ENCODE measurements at places on chromosomes 6 and 20.
A peak's percentile ranks its signal among the peaks of the same experiment; 100 is the strongest.

- peaks cover 13% of the 10 kb centered on the region for H3K4me1 ChIP-seq
- H3K4me3 ChIP-seq, result peak overlapping the region; percentile 17
- peaks cover 76% of the 10 kb centered on the region for H3K27me3 ChIP-seq
- no peaks in the 10 kb centered on the region for H3K36me3 ChIP-seq
- DNase-seq, result no peak
- H3K27ac ChIP-seq, result no peak overlapping the region
Measured at GRCh38 chr20:54172532-54172855, 1.3 kb downstream of the CYP24A1 start.

DNA sequence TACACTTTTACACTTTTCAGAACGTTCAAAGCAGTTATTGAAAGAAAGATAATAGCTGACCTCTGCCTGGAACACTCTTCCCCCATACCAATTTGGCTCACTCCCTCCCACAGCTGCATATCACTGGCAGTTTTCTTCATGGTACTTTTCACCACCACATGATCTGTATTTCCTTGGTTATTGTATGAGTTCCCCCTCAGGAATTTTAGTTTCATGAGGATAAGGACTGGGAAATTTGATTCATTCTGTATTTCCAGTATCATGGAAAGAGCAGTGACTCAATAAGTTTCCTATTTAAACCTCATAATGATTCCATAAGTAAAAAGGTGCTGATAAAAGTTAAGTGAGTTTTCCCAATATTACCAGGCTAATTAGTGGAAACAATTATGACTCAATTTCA is 16.0 kb downstream of the HTR1B start:
- H3K4me1 ChIP-seq, result no peaks in the 10 kb centered on the region
- H3K36me3 ChIP-seq, result no peaks in the 10 kb centered on the region
- H3K27ac ChIP-seq, result no peak overlapping the region
- H3K4me3 ChIP-seq, result no peak overlapping the region
- no peak for DNase-seq
- H3K27me3 ChIP-seq, result no peaks in the 10 kb centered on the region

- H3K36me3 ChIP-seq, result no peaks in the 10 kb centered on the region
- H3K4me1 ChIP-seq, result no peaks in the 10 kb centered on the region
- peaks cover 2% of the 10 kb centered on the region for H3K27me3 ChIP-seq
- DNase-seq, result no peak
- no peak overlapping the region for H3K4me3 ChIP-seq
Measured at GRCh38 chr6:56771189-56771588, 128.5 kb upstream of the DST start.

DNA sequence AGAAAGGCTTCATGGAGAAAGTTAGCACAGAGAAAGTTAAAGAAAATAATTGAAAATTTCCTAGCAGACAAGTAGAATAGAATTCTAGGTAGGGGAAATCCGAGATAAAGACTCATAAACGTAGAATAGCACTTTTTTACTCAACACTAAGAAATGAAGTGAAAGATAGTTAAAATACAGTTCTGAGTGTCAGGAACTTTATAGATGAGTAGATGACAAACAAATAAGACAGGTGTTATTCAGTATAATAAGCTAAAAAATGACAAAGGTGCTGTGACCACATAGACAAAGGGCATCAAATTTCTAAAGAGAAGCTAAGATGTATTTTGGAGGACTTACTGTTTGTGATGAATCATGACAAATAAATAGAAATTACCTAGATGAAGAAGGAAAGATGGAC is 12.9 kb downstream of the FKBP1C start:
- no peaks in the 10 kb centered on the region for H3K36me3 ChIP-seq
- no peaks in the 10 kb centered on the region for H3K27me3 ChIP-seq
- H3K4me1 ChIP-seq, result no peaks in the 10 kb centered on the region
- H3K4me3 ChIP-seq, result no peak overlapping the region
- no peak overlapping the region for H3K27ac ChIP-seq
- no peak for DNase-seq

DNA sequence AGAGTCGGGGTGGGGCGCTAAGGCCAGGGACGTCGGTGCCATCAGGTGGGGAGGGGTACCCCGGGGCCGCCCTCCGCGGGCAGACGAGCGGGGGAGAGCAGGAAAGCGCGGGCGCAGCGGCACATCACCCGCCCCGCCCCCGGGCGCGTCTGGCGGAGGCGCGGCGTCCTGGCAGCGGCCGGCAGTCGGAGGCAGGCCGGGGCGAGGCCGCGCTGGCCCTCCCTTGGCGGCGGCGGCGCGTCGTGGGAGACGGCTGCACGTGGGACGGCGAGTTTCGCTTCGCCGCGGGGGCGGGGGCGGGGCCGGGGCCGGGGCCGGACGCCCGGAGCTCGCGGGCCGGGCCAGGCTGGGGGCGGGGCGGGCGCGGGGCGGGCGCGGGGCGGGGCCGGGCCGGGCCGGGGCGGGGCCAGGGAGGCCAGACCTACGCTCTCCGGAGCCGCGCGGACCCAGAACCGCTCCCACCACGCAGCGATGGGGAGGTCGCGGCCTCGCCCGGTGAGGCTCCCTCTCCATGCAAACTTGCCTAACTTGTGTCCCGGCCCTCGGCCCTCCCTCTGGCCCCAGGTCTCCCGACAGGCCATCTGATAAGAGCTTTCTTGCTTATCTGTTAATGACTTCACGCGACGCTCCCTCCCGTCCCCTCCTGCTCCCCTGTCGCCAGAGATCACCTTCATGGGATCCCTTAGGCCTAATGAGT is 12.5 kb downstream of the ITPR3 start:
- H3K27me3 ChIP-seq, result no peaks in the 10 kb centered on the region
- H3K36me3 ChIP-seq, result peaks cover 20% of the 10 kb centered on the region

DNA sequence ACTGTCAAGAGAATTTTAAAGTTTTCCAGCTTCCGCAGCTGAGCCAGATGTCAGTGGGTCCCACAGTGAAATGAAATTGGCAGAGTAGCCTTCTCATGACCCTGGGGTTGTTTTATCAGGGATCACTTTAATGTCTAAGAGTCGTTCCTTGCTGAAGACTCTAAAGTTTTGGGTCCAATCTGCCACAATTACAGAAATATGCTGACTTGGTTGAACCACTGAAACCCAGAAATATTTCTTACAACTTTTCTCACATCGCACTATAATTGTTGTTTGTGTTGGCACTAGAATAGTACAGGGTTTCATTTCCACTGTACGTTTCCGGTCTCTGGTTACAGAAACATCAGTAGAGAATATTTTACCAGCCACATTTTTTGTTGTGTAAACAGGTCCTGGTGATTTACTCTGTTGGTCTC is 109.0 kb downstream of the HMGCLL1 start:
- H3K27me3 ChIP-seq, result no peaks in the 10 kb centered on the region
- no peak overlapping the region for H3K27ac ChIP-seq
- DNase-seq, result no peak
- H3K4me1 ChIP-seq, result no peaks in the 10 kb centered on the region
- no peak overlapping the region for H3K4me3 ChIP-seq

- DNase-seq, result no peak
- no peaks in the 10 kb centered on the region for H3K36me3 ChIP-seq
- no peak overlapping the region for H3K27ac ChIP-seq
- H3K4me3 ChIP-seq, result no peak overlapping the region
Measured at GRCh38 chr6:49841424-49841823, 24.9 kb downstream of the CRISP1 start.

- H3K4me1 ChIP-seq, result no peaks in the 10 kb centered on the region
- no peaks in the 10 kb centered on the region for H3K36me3 ChIP-seq
- DNase-seq, result no peak
- peaks cover 3% of the 10 kb centered on the region for H3K27me3 ChIP-seq
Measured at GRCh38 chr20:44590980-44591778, 8.8 kb downstream of the PKIG start.

DNA sequence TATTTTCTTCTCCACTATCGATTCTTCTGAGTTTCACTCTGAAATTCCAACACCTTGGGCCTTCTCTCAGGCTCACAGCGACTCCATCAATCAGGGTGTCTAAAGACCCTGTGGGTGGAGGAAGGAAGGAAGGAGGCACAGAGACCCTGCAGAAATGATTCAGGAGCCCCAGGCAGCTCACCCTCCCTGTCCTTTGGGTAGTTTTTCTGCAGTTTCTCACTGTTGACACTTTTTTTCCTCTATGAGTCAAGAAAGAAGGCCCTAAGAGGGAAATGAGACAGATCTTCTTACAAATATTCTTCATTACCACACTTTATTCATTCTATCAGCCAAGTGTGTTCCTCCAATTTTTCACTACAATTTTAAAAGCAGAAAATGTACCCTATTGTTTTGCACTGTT is 34.2 kb upstream of the TBXT start:
- no peak overlapping the region for H3K27ac ChIP-seq
- DNase-seq, result no peak
- H3K4me3 ChIP-seq, result no peak overlapping the region
- no peaks in the 10 kb centered on the region for H3K4me1 ChIP-seq

GRCh38 chr6:89021629-89022028 is 58.2 kb upstream of the RNGTT start:
- no peaks in the 10 kb centered on the region for H3K4me1 ChIP-seq
- no peaks in the 10 kb centered on the region for H3K36me3 ChIP-seq
- H3K4me3 ChIP-seq, result no peak overlapping the region
- H3K27me3 ChIP-seq, result peaks cover 6% of the 10 kb centered on the region
- no peak for DNase-seq

- H3K36me3 ChIP-seq, result no peaks in the 10 kb centered on the region
- no peak for DNase-seq
- H3K27me3 ChIP-seq, result peaks cover 2% of the 10 kb centered on the region
- no peak overlapping the region for H3K27ac ChIP-seq
Measured at GRCh38 chr6:160883999-160884398, 107.6 kb upstream of the MAP3K4 start.

- no peak overlapping the region for H3K4me3 ChIP-seq
- DNase-seq, result no peak
- H3K27ac ChIP-seq, result no peak overlapping the region
Measured at GRCh38 chr6:100166956-100167355, 172.9 kb upstream of the MCHR2 start.

- peaks cover 54% of the 10 kb centered on the region for H3K4me1 ChIP-seq
- H3K36me3 ChIP-seq, result peaks cover 30% of the 10 kb centered on the region
Measured at GRCh38 chr6:118706702-118707101, 55.3 kb upstream of the CEP85L start.

DNA sequence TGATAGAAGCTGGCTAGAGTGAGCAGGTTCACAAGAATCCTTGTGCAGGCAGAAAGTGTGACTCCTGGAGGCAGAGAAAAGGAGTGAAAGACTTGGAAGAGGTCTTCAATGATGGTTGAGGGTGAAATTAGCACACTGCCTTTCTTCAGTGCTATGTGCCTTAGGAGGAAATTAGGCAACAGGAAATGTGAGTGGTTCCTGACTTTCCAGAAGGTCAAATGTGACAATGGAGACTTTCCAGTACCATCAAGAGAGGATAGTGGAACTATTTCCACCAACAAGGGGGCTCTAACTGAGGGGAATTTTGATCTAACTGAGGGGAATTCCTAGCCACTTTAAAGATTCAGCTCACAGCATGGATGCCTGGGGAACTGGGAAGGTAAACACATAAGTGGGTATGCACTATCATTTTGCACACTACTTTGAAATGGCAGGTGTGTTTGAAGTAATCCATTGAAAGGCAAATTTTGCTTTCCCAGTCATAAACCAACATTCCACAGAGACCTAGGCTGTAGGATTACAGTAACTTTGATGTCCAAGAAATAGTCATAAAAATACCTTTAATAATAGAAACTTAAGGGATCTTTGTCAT is 90.0 kb downstream of the PERP start:
- no peak overlapping the region for H3K27ac ChIP-seq
- no peaks in the 10 kb centered on the region for H3K36me3 ChIP-seq
- H3K4me1 ChIP-seq, result no peaks in the 10 kb centered on the region
- H3K27me3 ChIP-seq, result peaks cover 12% of the 10 kb centered on the region

DNA sequence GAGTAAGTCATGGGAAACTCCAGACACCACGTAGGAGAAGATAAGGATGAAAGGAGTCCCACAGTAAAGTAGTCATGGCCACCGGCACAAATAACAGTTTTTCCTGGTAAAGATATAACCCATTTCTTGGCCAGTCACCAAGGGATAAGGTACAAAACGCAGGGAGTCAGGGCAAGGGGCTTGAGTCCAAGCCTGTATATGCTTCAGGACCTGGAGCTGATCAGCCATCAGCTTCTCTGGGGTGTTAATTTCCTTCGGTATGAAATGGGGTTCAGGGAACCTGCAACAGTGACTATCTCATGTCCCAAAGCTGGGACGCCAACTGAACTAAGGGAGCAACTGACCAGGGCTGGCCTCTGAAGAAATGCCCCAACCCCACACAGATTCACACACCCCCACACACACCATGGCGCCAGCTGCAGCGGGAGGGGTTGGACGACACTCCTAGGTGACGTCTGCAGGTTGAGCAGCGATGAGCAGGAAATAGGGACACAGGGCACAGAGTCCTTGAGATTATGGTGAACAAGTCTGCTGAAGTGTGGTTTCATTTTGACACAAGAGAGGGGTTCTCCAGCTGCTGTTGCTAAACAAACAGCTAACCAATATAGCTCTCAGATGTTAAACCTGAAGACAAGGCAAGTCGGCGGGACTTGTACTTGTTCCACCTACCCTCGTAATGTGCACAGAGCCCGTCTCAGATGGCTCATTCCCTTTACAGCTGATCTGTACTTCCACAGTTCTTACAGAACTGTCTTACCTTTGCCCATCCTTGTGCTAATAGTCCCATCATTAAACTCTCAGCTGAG is 7.4 kb upstream of the ADTRP start:
- H3K4me1 ChIP-seq, result peaks cover 7% of the 10 kb centered on the region
- H3K27me3 ChIP-seq, result no peaks in the 10 kb centered on the region
- H3K36me3 ChIP-seq, result no peaks in the 10 kb centered on the region
- H3K4me3 ChIP-seq, result peak overlapping the region; percentile 46
- DNase-seq, result peak; percentile 82

DNA sequence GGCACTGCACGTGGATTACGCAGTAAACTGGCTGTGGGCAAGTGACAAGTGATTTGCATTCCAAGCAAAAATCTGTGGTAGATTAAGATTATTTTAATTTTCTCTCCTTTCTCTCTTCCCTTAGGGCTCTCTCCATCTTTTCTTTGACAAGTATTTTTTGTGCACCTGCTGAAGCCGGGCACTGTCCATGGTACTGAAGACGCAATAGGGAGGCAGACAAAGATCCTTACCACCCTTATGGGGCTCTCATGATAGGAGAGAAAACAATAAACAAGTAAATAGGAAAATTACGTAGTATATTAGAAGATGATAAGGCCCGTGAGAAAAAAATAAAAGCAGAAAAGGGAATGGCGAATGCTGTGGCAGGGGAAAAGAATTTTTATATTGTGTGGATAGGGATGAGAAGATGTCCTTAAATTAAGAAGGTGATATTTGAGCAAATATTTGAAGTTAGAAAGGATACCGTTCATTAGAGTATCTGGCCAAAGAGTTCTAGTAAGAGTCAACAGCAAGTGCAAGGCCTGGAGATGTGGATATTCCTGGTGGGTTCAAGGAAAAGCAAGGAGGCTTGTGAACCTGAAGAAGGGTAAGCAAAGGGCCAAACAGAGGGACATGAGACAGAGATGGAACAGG is 146.0 kb downstream of the LAMP5 start:
- H3K4me1 ChIP-seq, result no peaks in the 10 kb centered on the region
- H3K36me3 ChIP-seq, result no peaks in the 10 kb centered on the region
- no peak overlapping the region for H3K4me3 ChIP-seq
- no peak overlapping the region for H3K27ac ChIP-seq
- peak; percentile 59 for DNase-seq
- no peaks in the 10 kb centered on the region for H3K27me3 ChIP-seq

- no peak overlapping the region for H3K27ac ChIP-seq
- H3K4me3 ChIP-seq, result no peak overlapping the region
- H3K36me3 ChIP-seq, result no peaks in the 10 kb centered on the region
Measured at GRCh38 chr6:170480050-170480692, 72.9 kb downstream of the PSMB1 start.

GRCh38 chr6:89482126-89482525 is 49.2 kb downstream of the ANKRD6 start:
- H3K27me3 ChIP-seq, result peaks cover 17% of the 10 kb centered on the region
- no peaks in the 10 kb centered on the region for H3K4me1 ChIP-seq
- DNase-seq, result no peak
- H3K27ac ChIP-seq, result no peak overlapping the region

Measured in activated CD4-positive, alpha-beta T cell treated with anti-CD3 and anti-CD28 coated beads, Interleukin-2, amount 10 ng/mL, durations not matched to agents 24 days and 14 days (primary cell).